NCI-H774 (cell line): ENCODE measurements at places on chromosomes 4 and X.

GRCh38 chr4:76703676-76704075 is 194.3 kb downstream of the SOWAHB start:
- DNase-seq: no peak

- DNase-seq: no peak
These were observed 25.2 kb downstream of the BMX start for GRCh38 chrX:15525664-15526416.

DNA sequence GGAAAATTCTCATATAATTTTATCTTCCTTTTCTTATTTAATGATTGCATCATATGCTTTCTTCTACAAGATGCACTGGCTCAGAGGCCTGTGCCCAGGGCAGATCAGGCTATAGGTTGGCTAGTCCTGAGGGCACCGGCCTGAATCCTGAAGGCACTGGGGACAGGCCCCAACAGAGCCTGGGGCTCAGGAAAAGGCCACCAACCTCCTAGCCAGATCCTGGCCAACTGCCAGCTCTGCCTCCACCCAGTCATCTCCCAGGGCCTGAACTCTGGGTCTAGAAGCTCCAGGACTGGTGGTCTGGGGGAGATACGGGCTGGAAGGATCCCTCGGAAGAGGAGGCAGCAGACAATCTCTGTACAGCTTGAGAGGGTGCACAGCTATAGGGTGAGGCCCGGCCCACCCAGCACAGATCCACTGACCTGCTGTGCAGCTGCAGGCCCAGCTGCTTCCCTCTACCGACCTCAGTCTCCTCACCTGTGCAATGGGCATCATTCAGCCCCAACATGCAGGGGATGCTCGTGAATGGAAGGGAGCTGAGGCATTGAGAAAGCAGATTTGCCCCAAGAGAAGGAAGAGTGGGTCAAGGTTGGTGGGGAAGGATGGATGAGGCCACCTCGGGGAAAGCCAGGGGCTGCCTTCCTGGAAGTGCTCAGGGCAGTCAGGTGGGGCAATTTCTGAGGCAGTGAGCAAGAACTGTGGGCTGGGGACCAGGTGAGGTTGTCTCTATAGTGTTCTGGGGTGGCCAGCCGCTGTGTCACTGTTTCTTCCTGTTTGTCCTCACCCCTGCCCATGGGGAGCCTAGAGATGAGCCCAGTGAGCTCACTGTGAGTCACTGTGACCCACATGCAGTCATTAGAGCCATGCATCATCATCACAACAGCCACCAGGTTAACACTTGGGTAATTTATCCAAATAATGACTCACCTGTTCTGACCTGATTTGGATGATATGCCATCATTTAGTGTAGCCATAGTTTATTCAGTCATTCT is 22.4 kb upstream of the XAGE2 start:
- no peak for DNase-seq

GRCh38 chr4:7323872-7324650 is 110.7 kb downstream of the PSAPL1 start:
- peak; percentile 74 for DNase-seq

GRCh38 chrX:45344594-45344993 is 143.9 kb upstream of the DIPK2B start:
- DNase-seq: no peak

DNA sequence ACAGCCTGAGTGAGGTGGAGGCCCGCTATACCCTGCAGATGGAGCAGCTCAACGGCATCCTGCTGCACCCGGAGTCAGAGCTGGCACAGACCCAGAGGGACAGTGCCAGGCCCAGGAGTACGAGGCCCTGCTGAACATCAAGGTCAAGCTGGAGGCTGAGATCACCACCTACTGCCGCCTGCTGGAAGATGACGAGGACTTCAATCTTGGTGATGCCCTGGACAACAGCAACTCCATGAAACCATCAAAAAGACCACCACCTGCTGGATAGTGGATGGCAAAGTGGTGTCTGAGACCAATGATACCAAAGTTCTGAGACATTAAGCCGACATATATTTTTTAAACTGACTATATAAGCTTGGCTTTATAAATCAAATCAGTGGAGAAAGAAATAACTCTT is 73.3 kb upstream of the HHIP start:
- no peak for DNase-seq

DNA sequence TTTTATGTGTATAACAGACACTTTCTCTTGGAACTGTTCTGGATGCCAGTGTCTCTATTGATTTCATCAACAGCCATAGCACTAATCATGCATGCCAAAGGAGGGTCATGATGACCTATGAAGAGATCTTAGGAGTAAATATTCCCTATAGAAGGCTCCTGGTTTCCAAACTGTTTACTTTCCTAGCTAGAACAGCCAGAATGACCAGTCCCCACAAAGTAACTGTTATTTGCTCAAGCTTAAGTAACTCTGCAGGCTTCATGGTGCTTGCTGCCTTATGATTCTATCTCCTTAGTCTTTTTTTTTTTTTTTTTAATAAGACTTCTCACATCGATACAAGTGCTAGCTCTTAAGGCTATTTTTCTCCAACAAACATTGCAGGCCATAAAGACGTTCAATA is 12.4 kb downstream of the S100G start:
- no peak for DNase-seq

GRCh38 chr4:39043058-39043860 is 11.1 kb upstream of the TMEM156 start:
- DNase-seq: no peak

- DNase-seq: no peak
These were observed 7.2 kb downstream of the GNRHR start for GRCh38 chr4:67746797-67747495.

DNA sequence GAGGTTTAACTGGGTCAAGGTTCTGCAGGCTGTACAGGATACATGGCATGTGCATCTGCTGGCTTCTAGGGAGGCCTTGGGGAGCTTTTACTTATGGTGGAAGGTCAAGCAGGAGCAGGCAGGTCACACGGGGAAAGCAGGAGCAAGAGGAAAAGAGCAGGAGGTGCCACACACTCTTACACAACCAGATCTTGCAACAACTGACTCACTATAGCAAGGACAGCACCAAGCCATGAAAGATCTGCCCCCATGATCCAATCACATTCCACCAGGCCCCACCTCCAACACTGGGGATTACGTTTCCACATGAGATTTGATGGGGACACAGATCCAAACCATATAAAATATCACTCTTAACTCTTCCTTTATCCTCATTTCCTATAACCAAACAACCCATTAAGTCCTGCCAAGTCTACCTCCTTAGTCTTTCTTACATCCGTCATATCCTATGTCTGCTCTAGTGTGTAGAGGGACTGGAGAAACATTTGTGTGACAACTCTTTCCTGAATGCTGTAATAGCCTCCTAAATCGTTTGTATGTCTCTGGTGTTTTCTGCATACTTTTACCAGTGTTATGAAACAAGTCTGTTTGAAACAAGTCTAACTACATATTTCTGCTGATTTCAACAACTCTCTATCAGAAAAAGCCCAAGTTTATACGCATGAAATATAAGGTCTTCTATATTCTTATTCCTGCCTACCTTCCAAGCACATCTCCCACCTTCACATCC is 8.3 kb upstream of the RAP2C start:
- DNase-seq: no peak

DNA sequence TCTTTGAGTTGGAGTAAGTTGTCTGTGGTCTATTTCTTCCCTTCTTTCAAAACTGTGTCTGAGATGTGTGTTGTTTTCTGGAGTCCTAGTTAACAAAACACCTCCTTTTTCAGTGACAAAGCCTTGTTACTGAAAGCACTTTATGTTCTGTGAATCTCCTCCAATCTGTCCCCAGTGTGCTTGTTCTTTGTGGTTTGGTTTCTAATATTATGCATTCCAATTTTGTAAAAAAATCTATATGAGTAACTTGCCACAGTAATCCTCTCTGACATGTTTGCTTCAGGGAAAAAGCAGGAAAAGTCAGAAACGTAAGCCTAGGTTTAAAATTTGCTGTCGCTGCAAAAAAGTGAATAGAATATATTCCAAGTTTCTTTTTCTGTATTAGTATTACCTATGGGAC is 12.4 kb downstream of the PRRG1 start:
- DNase-seq: no peak
